Caudate nucleus (tissue), 63 donors: ENCODE measurements at places on chromosomes 2 and 18.

- no peak for DNase-seq
These were observed 72.4 kb upstream of the KIF5C start for GRCh38 chr2:148802448-148803220.

DNA sequence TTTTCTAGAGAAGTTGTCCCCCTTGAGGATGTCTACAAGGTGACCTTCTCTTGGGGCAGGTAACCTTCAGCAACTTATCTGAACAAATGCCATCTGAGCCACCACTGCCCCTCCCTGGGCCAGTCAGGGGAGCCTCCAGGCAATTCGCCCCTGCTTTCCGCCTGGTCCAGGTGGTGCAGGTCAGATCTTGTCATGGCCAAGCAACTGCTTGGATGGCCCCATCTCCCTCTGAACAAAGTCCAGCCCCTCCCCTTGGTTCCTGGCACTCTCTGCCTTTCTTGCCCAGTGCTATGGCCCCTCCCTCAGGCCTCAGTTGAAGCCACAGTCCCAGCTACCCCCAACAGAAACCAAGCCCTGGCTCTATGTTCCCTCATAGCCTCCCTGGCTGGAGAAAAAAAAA lies 138.7 kb downstream of the ALPK2 start:
- DNase-seq, result no peak

GRCh38 chr18:13660510-13660909 lies 65.8 kb downstream of the FAM210A start:
- DNase-seq, result no peak

DNA sequence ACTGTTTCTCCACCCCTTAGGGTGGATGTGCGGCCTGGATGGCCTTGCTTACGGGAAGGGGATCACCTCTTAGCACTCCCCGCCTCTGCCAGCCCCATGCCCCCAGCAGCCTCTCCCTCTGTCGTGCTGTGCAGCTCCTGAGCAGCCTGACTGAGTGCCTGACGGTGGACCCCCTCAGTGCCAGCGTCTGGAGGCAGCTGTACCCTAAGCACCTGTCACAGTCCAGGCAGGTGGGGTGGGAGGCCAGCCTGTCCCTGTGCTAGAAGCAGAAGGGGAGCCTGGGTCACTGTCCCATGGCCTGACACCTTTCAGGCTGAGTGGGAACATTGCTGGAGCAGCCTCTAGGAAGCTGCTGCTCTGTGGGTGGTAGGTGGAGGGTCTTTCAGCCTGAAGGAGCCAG lies 5.2 kb downstream of the TMEM214 start:
- DNase-seq, result no peak

GRCh38 chr2:46461709-46462171 lies 17.6 kb upstream of the TMEM247 start:
- DNase-seq, result no peak

DNA sequence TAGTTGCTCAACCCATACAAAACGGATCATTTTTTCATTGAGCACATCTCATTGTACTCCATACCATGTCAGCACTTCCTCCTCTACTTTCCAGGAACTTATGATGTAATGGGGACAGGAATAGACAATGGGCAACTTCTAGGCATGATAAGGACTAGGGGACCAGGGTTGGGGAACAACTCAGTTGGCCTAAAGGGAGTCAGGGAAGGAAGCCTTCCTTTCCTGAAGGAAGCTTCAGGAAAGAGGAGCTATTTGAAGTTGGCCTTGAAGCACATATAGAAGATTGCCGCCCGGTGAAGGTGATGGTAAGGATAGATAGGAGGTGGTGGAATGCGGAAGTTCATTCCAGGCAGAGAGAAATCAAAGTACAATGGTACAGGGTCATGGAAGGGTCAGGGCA lies 283.9 kb downstream of the SLC8A1 start:
- DNase-seq, result no peak
